ENCODE measurements at places on chromosomes 5 and 9.
A peak's percentile ranks its signal among the peaks of the same experiment; 100 is the strongest.

- DNase-seq, result no peak
Observed at GRCh38 chr9:25752398-25752797, 74.2 kb upstream of the TUSC1 start.

DNA sequence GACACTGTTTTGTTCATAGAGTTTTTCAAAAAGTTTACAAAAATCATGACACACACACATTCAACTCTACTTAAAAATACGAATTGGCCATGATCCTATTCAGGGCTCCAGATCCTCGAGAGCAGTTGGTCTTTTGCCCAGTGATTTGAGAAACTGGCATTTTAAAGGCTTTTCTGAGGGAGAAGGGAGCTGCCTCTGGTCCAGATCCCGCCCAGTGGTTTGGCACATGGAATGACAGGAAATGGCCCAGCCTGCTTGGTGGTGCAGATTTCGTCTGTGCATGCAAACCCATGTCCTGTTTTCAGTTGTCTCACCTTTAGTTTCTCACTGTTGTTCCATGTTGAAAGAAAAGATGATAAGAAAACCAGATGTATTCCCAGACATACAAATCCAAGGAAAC is 3.6 kb downstream of the CAMK4 start:
- DNase-seq, result no peak

DNA sequence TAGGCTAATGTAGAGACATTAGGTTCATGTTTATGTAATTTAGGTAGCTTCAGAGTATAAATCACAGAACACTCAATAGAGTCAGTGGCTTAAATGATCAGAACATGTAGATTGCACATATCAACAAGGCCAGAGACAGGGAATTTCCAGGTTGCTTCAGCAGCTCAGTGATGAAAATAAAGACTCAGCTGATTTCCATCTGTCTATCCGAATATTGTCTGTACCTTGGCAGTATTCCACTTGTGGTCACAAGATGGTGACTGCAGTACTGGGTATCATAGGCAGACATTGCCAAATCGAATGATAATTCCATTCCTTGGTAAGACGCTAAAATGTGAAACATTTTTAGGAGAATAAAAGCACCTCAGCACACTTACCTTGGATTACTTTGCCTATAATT is 702.2 kb downstream of the MAT2B start:
- DNase-seq, result no peak

DNA sequence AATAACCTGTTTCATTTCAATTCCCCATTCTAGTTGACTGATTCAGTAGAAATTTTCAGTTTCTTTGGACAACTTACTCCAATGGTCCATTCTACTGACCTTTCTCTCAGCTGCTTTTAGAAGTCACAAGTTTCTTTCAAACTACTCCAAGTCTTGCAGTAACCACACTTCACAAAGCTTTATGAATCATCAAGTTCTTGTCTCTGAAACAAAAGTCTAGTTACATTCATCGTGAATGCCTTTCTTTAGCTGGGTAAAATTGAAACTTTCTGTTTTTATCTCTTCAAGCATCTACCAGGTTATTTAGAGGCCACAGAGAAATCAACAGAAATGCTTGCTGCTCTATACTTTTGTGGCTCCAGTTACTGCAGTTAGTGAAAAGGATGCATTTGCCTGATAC is 405.4 kb downstream of the TMEM232 start:
- no peak for DNase-seq

DNA sequence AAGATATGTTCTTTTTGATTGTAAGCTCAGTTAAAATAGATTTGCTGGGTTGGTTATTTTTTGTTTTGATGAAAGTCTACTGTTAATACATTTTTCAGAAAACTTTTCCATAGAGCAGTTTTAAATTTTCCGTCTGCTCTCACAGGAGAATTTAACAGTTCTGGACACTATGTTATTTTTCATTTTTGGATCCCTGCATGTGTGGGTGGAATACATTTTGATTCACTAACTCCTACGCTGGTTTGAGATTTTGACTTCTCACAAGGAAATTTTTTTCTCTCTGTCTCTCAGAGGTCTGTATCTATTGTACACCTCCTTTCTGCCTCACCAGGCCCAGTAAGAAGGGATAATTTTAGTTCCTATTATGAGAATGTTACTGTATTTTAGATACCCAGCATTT is 502.4 kb downstream of the CDH10 start:
- no peak for DNase-seq

GRCh38 chr5:16936989-16937438 is 926 bp upstream of the MYO10 start:
- DNase-seq, result no peak

- no peak for DNase-seq
Observed at GRCh38 chr5:43017428-43017815, 22.7 kb downstream of the ANXA2R start.

DNA sequence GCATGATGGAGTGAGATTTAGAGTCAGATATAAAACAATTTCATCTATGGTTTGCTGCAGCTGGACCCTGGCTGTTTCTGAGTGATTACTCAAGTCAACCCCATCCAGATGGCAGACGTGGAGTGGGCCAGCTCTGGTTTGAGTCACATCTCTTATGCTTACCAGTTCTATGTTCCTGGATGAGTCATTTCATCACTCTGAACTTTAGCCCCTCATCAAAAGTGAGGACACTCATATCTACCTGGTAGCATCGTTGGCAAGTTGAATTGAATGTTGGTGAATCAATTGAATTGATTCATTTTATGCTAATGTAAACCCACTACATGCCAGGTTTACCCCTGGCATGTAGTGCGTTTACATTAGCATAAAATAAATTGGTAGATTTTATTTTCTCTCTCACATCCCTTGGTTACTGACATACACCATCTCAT is 176.4 kb downstream of the FGF18 start:
- DNase-seq, result no peak

DNA sequence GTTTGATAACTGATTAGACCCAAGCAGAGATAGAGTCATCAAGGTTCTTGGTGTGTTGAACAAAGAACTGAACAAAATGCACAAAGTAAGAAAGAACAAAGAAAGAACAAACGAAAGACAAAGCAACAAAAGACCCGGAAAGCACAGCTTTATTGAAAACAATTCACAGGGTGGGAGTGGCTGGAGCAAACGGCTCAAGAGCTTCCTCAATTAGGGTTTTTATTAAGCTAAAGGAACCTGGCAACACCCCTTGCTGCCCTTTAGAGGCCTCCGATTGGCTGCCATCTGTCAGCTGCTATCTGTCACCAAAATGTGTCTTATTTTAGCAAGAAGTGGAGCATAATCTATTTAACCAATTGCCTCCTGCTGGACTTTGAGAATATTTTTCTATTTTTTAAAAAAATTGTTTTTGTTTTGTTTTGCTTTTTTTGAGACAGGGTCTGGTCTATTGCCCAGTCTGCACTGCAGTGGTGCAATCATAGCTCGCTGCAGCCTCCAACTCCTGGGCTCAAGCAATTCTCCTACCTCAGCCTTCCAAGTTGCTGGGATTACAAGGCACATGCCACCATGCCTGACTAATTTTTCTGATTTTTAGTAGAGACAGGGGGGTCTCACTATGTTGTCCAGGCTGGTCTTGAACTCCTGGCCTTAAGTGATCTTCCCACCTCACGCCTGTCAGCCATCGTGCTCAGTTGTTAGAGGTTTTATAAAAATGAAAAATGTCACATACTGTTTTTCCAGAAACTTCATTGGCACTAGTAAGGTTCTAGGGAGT is 7.7 kb upstream of the ABO start:
- DNase-seq, result no peak

GRCh38 chr5:912280-913091 is 19.8 kb downstream of the TRIP13 start:
- DNase-seq, result peak; percentile 43

DNA sequence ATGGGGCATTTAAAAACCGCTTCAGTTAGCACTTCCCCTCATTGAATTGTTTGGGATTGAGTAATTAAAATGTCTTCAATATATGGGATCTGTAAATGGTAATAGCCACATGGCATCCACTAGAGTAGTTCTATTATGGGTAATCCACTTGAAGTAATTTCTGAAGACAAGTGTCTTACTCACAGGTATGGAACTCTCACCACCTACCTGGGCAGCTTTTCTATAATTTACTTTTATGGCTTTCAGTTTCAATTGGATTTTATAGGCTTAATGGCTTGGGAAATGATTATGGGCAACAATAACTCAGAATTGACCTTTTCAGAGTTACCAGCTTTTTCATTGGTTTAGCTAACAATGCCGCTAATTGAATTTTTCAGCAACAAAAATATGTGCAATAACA is 597.9 kb downstream of the PTPRD start:
- no peak for DNase-seq

GRCh38 chr9:116080561-116080960 is 73.0 kb upstream of the PAPPA start:
- DNase-seq, result no peak

DNA sequence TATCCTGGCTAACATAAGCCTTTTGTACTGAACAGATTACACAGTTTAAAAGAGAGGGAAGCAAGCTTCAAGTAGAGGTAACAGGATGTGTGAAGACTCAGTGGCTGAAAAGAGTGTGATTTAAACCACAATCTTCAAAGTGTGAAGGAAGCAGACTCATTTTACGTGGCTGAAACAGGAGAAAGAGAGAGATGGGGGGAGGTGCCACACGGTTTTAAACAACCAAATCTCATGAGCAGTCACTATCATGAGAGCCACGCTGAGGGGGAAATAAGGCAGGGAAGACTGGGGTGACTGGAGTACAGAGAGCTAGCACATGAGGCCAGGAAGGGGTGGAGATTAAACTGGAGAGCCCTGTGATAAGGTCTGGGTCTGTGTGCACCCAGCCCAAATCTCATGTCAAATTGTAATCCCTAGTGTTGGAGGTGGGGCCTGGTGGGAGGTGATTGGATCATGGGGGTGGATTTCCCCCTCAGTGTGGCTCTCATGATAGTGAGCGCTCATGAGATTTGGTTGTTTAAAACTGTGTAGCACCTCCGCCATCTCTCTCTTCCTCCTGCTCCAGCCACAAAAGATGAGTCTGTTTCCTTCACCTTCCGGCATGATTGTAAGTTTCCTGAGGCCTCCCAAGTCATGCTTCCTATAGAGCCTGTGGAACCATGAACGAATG is 318.6 kb upstream of the CD180 start:
- no peak for DNase-seq

GRCh38 chr9:20396509-20396908 is 225.8 kb downstream of the MLLT3 start:
- no peak for DNase-seq

- no peak for DNase-seq
Observed at GRCh38 chr5:94347130-94347529, 271.3 kb downstream of the KIAA0825 start.

GRCh38 chr9:17060450-17060849 is 74.4 kb upstream of the CNTLN start:
- no peak for DNase-seq

GRCh38 chr5:74865804-74866595 is at the start of gene FAM169A:
TSS of gene FAM169A (minus strand) at chr5:74866387. CDS start at chr5:74841676, 24,711 bp downstream.
- DNase-seq, result peak; percentile 37

GRCh38 chr9:129033216-129033615 is 3.2 kb upstream of the MIGA2 start:
- DNase-seq, result no peak

- no peak for DNase-seq
Observed at GRCh38 chr5:35436400-35437057, 181.1 kb upstream of the SPEF2 start.

DNA sequence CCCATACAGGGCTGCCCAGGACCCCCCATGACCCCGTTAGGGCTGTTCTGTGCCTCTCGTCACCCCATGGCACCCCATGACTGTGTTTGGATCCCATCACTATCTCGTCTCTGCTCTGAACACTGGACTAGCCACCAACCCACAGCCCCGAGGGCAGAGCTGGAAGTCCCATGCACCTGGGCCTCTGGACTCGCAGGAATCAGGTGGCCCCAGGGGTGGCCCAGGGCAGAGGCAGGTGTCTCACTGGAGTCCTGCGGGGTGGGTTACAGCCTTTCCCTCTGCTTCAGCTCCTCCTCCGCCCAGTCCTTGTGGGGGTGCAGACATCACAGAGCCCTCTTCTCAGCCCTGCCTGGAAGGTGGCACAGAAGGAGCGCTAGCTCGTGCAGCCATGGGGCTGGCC is 79.7 kb downstream of the COL5A1 start:
- no peak for DNase-seq

GRCh38 chr9:133889584-133890301 is 102.4 kb downstream of the VAV2 start:
- no peak for DNase-seq

GRCh38 chr5:35094948-35095347 is 47.2 kb upstream of the AGXT2 start:
- no peak for DNase-seq
